ENCODE measurements at places on chromosomes 7 and 10.
A peak's percentile ranks its signal among the peaks of the same experiment; 100 is the strongest.

DNA sequence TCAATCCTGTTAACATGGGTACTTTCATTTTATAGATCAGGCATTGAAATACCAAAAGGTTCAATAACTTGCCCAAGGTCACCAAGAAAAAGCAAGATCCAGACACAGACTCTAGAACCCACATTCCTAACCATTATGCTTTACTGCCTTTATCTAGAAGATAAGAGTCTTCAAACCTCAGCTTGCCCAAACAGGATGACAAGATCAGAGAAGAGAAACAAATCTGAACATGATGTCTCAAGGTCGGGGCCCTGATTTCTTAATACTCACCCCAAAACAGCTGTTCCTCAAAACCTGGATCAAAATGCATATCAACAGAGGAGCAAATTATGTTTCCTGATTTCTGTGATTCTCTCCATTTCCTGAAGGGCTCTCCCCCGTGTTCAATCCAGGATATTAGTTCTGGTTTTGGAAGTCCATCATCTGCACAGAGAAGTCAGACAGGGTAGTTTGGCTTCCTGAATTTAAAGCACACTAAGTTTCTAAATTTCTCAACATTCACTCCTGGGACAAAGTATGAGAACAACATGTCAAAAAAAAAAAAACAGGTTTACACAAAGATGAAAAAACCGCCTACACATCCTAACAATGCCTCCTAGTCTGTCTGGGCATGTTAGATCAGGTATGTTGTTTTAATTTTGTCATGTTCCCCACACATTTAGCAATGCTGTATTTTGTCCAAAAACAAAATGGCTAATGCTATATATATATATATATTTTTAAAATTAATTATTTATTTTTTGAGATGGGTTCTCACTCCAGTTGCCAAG, 16.2 kb downstream of the ZNF786 start:
- DNase-seq = no peak

GRCh38 chr7:83643739-83644138, 5.2 kb downstream of the SEMA3E start:
- no peak for DNase-seq

GRCh38 chr10:93630625-93631557, 18.6 kb downstream of the PDE6C start:
- no peak for DNase-seq

- no peak for DNase-seq
These were observed 16.2 kb downstream of the ZNF316 start for GRCh38 chr7:6653071-6654003.

DNA sequence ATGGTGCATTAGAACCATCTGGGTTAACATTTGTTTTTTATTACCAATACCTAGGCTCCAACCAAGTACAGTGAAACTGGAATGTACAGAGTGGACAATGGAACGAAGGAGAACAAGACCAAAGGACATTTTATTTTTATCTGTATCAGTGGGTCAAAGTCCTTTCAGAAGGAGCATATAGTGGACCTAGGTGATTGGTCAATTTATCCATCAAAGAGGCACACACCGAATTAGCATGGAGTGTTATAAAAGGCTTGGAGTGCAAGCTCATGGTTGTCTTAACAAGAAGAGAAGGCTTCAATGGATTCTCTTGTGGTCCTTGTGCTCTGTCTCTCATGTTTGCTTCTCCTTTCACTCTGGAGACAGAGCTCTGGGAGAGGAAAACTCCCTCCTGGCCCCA, at the start of gene CYP2C9:
Gene CYP2C9 (plus strand): TSS at position 276 of the 400 bp plus-strand sequence. CDS start 25 bp downstream, at position 301.
- DNase-seq = no peak

- DNase-seq = peak; percentile 30
These were observed 89.7 kb upstream of the RET start for GRCh38 chr10:42987121-42987541.

- no peak for DNase-seq
These were observed 124.5 kb downstream of the SEMA3A start for GRCh38 chr7:84069999-84070500.

DNA sequence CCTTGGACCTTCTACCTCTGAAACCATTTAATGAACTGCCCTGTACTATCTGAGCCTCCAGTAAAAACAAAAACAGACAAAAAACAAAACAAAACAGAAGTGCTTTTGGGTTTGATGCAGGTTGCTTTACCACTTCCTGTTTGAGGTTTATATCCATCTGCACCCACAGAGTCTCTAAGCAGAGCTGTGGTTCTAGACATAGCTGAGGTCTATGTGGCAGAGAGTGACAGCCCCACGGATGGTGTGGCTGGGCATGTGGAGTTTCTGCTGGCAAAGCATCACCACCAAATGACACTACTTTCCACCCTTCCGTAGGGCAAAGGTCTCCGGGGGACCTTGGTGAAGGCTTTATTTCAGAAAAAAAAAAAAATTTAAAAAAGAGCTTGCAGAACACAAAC, 754.2 kb downstream of the GRID1 start:
- no peak for DNase-seq

DNA sequence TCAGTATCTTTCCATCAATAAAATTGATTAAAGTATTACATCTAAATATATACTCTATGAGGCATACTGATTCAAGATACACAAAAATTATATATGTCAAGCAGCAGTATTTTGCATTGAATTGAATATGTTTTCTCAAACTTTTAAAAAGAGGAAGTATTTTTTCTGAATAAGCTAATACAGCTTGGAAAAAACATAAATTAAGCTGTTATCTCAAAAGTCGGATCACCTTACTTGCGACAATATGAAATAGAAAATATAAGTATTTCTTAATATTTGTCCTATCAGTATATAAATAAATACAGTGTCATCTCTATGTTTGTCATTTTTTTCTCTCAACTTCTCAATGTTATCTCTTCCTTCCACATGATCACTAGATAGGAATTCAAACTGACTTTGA, 139.3 kb downstream of the MBL2 start:
- DNase-seq = no peak

DNA sequence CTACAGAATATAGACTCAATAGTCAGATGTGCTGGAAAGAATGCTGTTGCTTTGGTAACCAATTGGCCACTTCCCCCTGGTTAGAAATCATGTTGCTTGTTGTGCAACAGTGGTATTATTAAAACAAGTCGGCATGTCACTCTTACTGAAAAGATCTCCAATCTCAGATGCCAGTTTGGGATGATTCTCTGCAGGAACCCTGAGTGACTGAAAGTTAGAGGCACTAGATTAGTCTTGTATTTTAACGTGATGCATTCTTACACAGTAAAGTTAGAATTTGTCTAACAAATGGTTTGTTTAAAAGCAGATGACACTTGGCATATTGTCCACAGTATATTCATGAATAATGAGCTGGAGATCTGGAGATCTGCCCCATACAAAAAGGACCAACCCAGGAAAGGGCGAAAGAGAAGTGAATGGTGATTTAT, 287.6 kb downstream of the TWIST1 start:
- DNase-seq = no peak

GRCh38 chr10:117107238-117107637, 30.8 kb downstream of the VAX1 start:
- DNase-seq = no peak

GRCh38 chr10:133520193-133520738, 6.9 kb upstream of the CYP2E1 start:
- DNase-seq = peak; percentile 91

GRCh38 chr10:10798102-10798863, 219.4 kb upstream of the CELF2 start:
- DNase-seq = no peak

- DNase-seq = no peak
These were observed 35.0 kb downstream of the CNNM1 start for GRCh38 chr10:99364125-99364524.

GRCh38 chr10:44927352-44927751, 16.2 kb downstream of the TMEM72 start:
- DNase-seq = no peak

DNA sequence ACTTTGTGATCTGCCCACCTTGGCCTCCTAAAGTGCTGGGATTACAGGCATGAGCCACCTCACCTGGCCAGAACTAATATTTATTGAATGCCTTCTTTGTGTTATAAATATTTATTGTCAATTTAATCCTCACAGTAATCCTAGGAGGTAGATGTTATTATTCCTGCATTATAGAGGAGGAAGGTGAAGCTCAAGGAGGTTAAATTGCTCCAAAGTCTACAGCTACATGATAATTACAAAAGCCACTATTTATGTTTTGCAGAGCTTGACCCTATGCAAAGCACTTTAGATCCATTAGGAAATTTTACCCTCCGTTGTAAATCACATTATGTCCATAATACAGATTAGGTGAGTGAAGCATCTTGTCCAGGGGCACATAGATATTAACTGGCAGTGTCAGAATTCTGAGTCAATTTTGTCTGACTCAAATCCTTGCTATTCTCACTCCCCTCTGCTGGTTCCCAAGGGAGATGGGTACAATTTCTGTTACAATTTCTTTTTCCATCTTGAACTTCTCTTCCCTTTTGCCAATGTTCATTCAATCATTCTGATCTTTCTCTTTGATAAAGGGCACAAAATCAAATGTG, 25.7 kb upstream of the CDK14 start:
- no peak for DNase-seq

- DNase-seq = no peak
These were observed 91.7 kb downstream of the SLC25A40 start for GRCh38 chr7:87784424-87784823.

DNA sequence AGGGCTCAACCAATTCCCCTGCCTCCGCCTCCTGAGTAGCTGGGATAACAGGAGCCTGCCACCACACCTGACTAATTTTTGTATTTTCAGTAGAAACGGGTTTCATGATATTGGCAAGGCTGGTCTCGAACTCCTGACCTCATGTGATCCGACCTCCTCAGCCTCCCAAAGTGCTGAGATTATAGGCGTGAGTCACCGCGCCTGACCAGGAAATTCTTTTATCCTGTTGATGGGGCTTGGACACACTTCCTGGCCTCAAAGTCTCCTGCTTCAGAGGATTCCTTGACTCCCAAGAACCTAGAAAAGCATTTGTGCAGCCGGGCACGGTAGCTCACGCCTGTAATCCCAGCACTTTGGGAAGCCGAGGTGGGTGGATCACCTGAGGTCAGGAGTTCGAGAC, 16.2 kb downstream of the ZNF425 start:
- DNase-seq = no peak

Data from GM13976 (cell line).